ENCODE measurements at places on chromosomes 7 and 10. TPM values are rescaled to one million over a fixed set of nuclear protein-coding genes. Genes with fewer than 3 reads are reported as not detected.

GRCh38 chr10:95783741-95784140, 27.8 kb downstream of the ENTPD1 start:
- DNase-seq = no peak

GRCh38 chr10:131435760-131436457, 124.4 kb upstream of the TCERG1L start:
- no peak for DNase-seq

Gene STEAP2
- 8.7 TPM for polyA plus RNA-seq

GRCh38 chr7:139948587-139949335, 114.0 kb downstream of the PARP12 start:
- DNase-seq = no peak

DNA sequence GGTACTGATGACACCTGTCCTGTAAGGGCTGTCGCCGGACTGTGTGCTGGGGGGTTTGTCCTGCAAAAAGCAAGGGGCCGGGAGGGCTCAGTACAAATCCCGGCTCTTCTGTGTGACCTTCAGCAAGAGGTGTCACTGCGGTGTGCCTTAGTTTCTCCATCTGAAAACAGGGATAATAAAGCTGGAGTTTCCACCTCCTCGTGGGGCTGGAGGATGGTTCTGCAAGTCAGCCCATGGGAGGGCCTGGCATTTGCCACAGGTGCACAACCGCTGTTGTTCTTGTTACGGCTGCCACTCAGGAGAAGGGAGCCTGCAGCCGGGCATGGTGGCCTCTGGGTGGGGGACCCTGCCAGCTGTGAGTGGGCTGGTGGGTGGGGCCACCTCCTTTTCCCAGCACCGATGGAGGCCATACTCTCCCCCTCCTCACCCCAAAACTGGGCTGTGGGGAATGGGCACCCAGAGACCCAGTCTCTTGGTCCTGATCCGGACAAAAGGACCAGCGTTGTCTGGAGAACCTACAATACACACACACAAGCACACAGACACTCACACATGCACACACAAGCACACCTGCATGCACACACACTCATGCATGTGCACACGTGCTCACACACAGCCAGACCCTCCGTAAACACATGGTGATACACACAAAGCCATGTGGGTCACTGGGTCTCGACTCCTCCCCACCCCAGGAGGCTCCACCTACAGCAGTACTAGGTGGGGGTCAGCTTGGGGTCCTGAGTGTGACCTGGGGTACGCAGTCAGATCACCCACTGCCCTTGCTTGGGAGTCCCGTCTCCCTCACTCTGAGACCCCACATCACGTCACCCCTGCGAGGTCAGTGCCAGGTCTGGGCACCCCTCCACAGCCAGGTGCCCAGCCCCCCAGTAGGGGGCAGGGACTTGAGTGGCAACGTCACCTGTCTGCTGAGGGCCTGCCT, 34.1 kb downstream of the ELFN1 start:
- DNase-seq = no peak

DNA sequence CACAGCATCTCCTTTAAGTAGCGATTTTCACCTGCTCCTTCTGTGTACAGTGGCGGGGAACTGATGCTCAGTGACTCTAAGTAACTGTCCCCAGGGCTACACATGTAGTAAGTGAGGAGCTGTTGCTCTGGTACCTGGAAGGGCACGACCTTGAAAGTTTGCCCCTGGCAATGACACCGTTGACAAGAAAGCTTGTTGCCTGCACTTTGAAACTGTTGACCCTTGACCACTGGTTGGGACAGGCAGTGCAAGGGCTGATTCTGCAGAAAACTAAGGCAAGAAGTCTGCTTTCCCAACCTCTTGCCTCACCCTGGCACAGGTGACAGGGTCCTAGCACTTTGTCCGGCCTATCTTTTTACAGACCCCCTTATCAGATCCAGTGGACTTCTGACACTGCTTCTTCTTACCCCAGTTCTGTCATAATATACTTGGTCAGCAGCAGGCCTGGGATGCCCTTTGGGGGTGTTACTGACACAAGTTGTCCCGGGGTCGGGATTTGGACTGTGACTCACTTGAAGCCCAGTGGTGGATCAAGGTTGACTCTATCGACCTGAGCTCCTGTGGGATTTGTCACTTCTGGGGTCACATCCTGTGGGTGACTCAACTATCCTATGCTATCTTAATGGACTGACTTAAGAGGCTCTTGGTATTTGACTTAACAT, 5.8 kb downstream of the ACSL5 start:
- no peak for DNase-seq

Gene CUBN
- polyA plus RNA-seq = 0.54 TPM

GRCh38 chr10:100829933-100830727, 82.6 kb upstream of the SLF2 start:
- no peak for DNase-seq

Gene ASB10
- not detected for polyA plus RNA-seq

DNA sequence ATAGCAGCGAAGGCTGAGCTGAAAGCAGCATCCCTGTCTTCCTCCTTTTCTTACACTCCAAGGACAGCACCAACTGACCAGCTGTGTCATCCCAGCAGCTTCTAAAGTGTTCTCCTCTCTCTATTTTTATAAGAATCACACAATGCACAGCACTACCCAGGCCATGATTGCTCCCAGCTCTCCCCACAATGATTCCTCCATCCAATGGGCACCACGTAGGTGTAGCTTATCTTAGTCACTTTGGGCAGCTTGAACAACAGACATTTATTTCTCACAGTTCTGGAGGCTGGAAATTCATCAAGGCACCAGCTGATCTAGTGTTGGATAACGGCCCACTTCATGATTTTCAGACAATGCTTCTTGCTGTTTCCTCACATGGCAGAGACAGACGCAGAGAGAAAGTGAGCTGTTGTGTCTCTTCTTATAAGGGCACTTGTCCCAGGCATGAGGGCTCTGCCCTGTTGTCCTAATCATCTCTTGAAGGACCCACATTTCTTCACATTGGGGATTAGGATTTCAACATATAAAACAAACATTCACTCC, 92.0 kb upstream of the CDC14C start:
- DNase-seq = no peak

Gene IGFBP3
- 183 TPM for polyA plus RNA-seq

GRCh38 chr7:111508387-111508786, 53.9 kb downstream of the IMMP2L start:
- no peak for DNase-seq

GRCh38 chr7:20786779-20787659, at the start of gene SP8:
Gene SP8, minus strand, starts transcription at chr7:20786886. Its CDS starts 88 bp downstream, at chr7:20786798.
- no peak for DNase-seq

GRCh38 chr10:86611386-86611785, 43.0 kb upstream of the OPN4 start:
- no peak for DNase-seq

- DNase-seq = no peak
Measured at GRCh38 chr7:76351372-76351771, 7.4 kb downstream of the YWHAG start.

Gene TUBGCP2
- 35.6 TPM for polyA plus RNA-seq

Gene GRID2IP
- 0.13 TPM for polyA plus RNA-seq

DNA sequence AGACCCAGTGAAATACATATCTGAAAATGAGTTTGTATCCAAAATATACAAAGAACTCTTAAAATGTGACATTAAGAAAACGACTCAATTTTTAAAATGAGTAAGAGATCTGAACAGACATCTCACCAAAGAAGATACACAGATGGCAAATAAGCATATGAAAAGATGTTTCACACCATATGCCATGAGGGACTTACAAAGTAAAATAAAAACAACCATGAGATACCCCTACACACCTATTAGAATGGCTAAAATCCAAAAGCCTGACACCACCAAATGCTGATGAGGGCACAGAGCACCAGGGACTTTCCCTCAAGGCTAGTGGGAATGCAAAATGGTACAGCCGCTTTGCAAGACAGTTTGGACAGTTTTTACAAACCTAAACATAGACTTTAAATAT, 27.9 kb downstream of the GFRA1 start:
- DNase-seq = no peak

Gene PDK4
- polyA plus RNA-seq = 183 TPM

GRCh38 chr7:112547916-112548315, 67.1 kb downstream of the LSMEM1 start:
- no peak for DNase-seq

DNA sequence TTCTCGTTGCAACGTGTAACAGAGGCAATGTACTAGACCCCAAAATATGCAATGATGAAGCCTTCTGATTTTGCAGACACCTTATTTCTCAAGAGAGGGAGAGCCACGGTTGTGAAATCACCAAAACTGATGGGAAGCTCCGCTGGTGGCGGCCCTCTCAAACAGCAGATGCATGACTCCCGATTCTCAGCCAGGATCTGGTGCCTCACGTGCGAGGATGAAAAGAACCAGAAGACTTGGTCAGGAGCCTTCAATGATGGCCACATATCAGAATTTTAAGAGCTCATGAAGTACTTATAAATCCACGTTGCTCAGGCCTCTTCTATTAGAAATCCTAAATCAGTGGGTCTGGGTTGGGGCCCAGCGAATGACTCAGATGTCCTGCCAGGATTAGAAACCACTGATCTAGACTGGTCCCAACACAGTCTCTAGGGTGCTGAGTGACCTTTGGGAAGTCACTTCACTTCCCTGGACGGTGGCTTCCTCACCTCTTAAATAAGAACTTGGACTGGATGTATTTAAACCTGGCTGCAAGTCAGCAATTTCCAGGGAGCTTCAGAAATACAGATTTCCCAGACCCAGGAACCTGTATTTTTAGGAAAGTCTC, 41.9 kb upstream of the FAM180A start:
- DNase-seq = no peak

DNA sequence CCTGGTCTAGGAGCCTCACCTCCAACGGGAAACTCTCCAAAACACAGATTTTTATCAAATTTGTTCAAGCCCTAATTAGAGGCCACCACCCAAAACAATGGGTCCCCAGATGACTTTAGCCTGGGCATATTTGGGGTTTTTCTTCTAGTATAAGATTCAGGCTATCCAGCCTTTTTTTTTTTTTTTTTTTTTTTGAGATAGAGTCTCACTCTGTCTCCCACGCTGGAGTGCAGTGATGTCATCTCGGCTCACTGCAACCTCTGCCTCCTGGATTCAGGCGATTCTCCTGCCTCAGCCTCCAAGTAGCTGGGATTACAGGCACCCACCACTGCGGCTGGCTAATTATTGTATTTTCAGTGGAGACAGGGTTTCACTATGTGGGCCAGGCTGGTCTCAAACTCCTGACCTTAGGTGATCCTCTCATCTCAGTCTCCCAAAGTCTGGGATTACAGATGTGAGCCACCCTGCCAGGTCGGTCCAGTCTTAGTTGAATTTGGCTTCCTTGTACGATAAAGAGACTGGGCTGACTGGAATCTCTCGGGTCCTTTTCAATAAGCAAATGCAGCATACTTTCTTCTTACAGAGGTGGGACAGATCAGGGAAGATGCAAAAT, 91.4 kb upstream of the KLF6 start:
- DNase-seq = no peak

Data from urinary bladder (tissue), 4 donors.